ENCODE measurements at places on chromosomes 1 and 21. TPM values are rescaled to one million over a fixed set of nuclear protein-coding genes. Genes with fewer than 3 reads are reported as not detected.

SPRR2G gene
- total RNA-seq = not detected

GREM2 gene
- total RNA-seq = 8.6 TPM

NECTIN4 gene
- not detected for total RNA-seq

MFAP2 gene
- 44.5 TPM for total RNA-seq

PALMD gene
- 0.37 TPM for total RNA-seq

BARHL2 gene
- total RNA-seq = not detected
